ENCODE measurements at places on chromosomes 6 and 20. TPM values are rescaled to one million over a fixed set of nuclear protein-coding genes. Genes with fewer than 3 reads are reported as not detected.

- DNase-seq, result no peak
Observed at GRCh38 chr20:13824459-13824858, 39.6 kb downstream of the NDUFAF5 start.

Gene CYB5R4
- total RNA-seq, result 9.9 TPM

GRCh38 chr6:138331984-138332383 is 45.7 kb upstream of the SMIM28 start:
- no peak for DNase-seq

Gene IL17A
- total RNA-seq, result not detected

GRCh38 chr6:121723623-121724022 is 288.2 kb downstream of the GJA1 start:
- no peak for DNase-seq

- DNase-seq, result no peak
Observed at GRCh38 chr20:58877050-58877975, 24.8 kb downstream of the GNAS start.

GRCh38 chr6:4172368-4172767 is 37.0 kb upstream of the ECI2 start:
- DNase-seq, result no peak

DNA sequence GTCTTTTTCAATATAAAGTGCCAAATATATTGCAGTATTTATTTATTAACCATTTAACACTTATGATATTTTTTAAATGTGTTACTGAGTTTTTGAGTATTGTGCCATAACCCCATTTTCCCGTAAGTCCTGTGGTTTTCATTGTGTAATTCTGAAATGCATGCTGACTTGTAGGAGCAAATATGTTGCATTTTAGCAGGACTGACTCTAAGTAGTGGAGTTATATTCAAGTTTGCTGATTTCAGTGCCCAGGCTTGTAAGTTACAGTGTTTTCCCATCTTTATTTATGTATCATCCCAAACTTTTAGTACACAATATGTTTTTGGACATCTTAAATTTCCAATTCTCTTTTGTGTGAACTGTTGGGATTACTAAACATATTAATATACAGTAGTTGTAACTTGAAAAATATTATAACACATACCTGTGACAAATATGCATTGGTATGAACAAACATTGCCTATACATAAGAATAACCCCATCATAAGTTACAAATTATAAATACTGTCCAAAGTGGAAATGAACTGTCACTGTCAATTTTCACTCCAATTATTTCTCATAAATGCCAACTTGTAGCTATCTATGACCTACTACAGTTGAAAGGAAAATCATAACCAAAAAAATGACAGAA is 179.3 kb upstream of the RUNX2 start:
- peak; percentile 63 for DNase-seq

Gene PLTP
- 10.4 TPM for total RNA-seq

GRCh38 chr20:51014797-51015722 is 7.8 kb downstream of the KCNG1 start:
- peak; percentile 66 for DNase-seq

Gene LY6G6D
- not detected for total RNA-seq

DNA sequence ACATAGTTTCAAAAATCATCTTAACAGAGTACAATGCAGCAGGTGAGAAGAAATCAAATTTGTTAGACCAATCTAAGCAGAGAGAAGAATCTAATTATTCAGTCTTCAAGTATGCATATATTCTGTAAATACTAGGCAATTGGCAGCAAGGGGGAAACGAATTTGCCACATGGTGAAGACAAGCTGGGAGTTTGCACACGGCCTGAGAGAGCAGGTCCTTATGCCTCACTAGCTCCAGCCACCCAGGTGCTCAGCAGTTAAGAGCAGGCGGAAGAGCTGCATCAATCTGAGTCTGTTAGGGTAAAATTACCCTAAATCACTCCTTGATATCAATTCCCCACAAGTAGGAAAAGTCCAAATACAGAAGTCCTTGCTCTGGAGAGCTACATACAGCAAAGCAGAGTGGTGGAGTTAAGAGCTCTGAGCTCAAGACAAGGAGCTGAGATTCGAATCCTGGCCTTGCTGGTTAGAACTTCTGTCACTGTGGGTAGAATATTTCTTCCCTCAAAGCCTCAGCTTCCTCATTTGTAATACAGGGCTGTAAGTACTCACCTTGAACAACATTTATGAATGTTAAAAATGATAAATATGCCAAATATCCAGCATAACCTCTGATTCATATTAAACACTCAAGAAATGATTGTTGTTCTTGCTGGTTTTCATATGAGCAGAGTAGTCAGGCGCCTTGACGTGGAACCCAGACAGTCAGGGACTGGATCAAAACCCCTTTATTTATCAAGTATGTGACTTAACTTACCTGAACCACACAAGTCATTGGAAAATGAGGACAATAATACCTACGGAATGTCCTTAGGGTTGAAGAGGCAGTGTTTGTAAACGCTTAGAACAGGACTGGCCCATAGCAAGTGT is 444.2 kb downstream of the CDH26 start:
- DNase-seq, result no peak

GRCh38 chr6:46486181-46486580 is 5.1 kb downstream of the RCAN2 start:
- no peak for DNase-seq

- no peak for DNase-seq
Observed at GRCh38 chr6:33597551-33598322, 17.7 kb upstream of the BAK1 start.

GRCh38 chr6:41700463-41701347 is 34.7 kb downstream of the TFEB start:
- no peak for DNase-seq

Gene TNFRSF6B
- 31.5 TPM for total RNA-seq

Gene COL21A1
- total RNA-seq, result under 0.01 TPM

Gene ENPP5
- total RNA-seq, result 0.43 TPM

GRCh38 chr6:44084231-44085014 is 42.8 kb downstream of the MRPL14 start:
- peak; percentile 85 for DNase-seq

Gene WFDC2
- not detected for total RNA-seq

Gene DCDC2
- total RNA-seq, result under 0.01 TPM

Gene GSTA3
- not detected for total RNA-seq

Gene IYD
- total RNA-seq, result not detected

DNA sequence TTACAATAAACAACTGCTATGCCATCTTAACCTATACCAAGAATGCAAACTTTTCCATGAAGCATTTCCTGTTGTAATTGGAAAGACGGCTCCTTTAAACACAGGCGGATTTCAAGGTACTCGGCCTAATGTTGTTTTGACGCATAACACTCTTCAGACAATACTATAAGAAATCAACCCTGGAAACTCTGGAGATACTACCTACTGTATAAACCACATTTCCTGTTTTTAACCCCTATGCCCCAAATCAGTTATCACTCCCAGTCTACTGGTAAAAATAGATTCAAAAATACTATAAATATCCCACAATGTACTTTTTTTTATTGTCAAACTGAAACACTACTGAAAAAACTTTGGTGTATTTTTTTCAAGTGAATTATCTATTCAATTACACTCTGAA is 118.1 kb downstream of the IRF4 start:
- DNase-seq, result no peak

Gene SNX3
- total RNA-seq, result 142 TPM

Gene APOM
- total RNA-seq, result 0.43 TPM

DNA sequence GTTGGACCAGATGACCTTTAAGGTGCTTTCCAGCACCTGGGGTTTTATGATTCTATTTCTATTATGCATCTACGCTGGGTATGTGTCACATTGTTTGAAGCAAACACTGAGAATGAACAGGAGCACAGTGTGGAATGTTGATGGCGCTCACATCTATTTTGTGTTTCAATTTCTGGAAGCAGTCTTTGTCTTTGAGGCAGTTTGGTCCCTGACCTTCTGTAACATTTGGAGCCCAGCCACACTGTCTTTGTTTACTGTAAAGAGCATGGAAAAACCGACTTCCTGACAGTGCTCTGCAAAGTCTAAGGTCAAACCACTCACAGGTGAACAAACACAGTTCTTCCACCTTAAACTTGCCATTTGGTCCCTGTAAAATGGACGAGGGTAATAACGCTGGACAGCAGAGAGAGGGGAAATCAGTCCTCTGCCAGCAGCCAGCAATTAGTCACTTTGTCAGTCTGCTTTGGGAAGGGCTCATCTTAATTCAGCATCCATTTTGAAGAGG is 155.5 kb downstream of the PRL start:
- no peak for DNase-seq

DNA sequence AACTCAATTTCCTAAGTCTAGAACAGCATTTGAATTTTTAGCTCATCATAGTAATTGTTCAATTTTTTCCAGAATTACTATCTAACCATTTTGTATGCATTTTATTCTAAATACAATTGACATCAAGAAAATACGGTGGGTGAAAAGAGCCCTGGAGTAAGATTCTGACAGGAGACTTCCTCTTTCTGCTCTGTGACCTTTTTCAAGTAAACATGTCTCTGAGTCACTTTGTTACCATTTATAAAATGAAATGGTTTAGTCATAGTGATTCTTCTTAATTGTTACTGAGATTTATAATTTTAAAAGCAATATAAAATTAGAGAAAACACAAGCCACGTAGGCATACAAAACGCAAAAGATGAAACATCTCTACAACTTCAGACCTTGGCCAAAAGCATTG is 80.2 kb downstream of the PLCB1 start:
- peak; percentile 42 for DNase-seq

DNA sequence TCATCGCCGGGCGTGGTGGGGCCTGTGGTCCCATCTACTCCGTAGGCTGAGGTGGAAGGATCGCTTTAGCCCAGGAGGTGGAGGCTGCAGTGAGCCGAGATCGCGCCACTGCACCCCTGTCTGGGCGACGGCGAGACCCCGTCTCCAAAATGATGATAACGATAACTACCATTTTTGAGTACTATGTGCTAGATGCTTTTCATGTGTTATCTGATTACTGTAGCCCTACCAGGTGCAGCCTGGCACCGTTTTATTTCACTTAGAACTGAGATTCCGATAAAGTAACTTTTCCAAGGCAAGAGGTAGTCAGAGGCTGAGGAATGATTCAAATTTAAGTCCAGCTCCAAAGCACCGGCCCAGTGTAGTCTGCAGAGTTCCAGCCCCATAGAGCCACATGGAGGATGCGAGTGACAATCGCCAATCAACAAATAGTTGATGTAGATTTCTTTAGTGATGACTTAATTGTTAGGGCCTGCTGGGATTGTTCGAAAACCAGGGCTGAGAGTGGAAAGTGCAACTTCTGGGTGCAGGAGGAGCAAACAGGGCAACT is 727 bp downstream of the ERMARD start:
- DNase-seq, result no peak

Gene GOPC
- 45.1 TPM for total RNA-seq

Gene RAE1
- total RNA-seq, result 26.7 TPM

DNA sequence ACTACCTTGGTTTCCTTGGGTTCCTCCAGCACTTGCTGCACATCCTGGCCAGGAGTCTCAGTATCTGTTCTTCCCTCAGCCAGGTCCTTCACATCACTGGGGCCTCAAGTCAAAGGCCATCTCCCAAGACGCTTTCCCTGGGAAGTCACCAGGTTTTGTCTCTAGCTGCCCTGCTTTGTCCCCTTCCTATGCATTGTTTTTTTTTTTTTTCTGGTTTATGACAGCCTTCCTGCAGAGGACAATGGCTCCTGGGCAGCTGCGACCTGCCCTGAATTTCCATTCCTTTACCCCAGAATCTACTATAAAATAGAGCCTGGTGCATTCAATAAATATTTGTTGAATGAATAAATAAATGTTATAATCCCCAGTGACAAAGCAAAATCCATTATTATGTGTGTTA is 687.3 kb downstream of the QKI start:
- no peak for DNase-seq

DNA sequence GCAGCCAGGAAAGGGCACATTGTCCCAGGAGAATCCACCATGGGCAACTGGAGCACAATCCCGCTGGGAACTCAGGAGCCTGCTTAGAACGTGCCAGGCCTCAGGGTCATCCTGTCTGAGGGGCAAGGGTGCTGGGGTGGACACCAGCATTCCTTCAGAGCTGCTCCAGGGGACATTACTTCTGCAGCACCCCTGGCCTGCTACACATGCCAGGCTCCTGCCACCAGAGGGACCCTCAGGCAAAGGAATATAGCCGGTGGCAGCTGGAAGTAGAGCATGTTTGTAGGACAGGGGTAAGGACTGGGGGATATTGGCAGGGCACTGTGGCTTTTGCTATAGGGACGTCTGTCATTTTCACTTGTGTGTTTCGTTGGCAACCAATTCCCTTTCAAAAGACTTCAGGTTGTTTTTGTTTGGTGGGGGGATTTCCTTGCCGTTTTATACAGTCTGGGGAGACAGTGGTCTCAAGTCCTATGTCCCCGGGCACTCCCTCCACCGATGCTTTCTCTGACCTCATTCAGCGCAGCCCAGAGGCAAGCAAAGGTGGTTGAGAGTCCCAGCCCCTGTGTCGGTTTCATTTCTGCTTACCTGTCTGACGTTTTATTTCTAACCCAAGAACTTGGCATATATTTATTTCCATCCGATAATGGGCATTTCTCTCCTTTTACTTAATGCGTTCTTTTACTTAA is 130.8 kb downstream of the JPH2 start:
- DNase-seq, result peak; percentile 20

DNA sequence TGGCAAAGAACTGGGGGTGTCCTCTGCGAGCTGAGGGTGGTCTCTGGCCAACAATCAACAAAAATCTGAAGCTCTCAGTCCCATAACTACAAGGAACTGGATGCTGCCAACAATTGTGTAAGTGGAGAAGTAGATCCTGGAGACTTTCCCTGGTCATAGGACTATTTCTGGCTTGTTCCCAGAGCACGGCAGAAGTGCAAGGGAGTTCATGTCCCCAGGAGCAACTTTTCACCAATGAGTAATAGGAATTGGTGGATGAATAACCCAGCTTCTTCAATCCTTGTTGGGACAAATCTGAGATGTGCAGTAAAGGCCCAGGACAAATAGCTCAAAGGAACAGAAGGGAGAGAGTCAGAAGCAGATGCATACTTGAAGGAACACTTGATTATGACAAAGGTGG is 95.5 kb downstream of the QRSL1 start:
- DNase-seq, result no peak

- no peak for DNase-seq
Observed at GRCh38 chr6:4362326-4362725, 227.0 kb upstream of the ECI2 start.

Gene NOX3
- not detected for total RNA-seq

Gene SEMG1
- not detected for total RNA-seq

DNA sequence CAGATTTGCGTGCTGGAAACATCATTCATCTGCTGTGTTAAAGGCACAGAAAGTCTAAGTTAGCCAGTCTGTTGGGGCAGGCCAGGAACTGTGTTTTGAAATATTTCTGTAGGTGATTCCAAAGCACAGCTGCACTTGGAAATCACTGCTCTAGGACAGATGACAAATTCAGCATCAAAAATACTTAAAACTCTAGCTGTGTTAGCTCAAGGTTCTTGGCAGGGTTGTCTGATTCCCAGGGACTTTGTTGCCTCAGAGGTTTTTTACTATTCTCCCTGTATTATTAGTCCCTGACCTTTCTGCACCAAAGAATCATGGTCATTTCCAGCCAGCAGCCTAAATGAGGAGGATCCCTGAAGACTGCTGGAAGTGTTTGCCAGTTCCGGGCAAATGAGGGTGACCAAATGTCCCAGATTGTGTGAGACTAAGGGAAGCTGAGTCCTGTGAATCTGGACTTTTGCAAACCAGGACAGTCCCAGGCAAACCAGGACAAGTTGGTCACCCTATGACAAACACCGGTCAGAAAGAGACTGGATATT is 84.3 kb upstream of the TMEM30A start:
- DNase-seq, result no peak

Gene TRIM40
- total RNA-seq, result not detected

Gene ADGRF1
- under 0.01 TPM for total RNA-seq

- peak; percentile 99 for DNase-seq
Observed at GRCh38 chr6:26596579-26597388, at the start of gene ABT1. TSS of gene ABT1 (plus strand) at chr6:26596953. CDS start at chr6:26596983, 30 bp downstream.

GRCh38 chr6:138953451-138953850 is 34.6 kb downstream of the REPS1 start:
- DNase-seq, result no peak

All from fibroblast of villous mesenchyme (primary cell).